ENCODE measurements at places on chromosomes 5 and 9.

- DNase-seq: no peak
These were observed 27.3 kb upstream of the TTC23L start for GRCh38 chr5:34811706-34812105.

DNA sequence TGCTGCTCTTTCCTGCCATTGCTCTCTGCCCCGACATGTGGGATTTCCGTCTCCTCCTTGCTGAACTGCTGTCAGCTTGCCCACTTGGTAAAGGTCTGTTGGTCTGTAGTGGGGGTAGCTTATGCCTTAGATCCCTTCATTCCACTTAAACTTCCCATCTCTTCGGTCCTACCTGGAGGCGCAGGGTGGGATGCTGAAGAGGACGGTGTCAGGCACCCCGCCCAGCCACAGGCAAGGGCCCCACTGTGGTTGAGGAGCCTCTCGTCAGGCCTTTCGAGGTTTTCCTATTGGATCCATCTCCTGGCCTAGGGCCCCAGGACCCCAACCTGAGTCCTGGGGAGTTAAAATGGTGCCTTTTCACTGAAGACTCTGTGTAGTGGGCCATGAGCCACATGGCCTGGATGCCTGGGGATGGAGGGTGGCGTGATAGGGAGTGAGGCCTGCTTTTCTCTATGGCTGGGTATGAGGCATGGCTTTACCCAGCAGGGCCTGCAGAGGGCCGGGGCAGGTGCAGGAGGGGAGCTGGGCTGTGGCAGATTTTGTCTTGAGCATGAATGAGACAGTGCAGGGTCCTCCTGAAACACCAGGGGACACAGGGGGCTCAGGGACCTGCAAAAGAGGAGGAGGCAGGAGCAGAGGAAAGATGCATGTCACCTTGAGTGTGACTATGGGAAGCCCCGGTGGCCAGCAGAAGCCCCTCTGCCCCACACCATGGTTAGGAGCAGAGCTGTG lies 25.8 kb upstream of the RNF130 start:
- no peak for DNase-seq

GRCh38 chr5:173047838-173048105 lies 8.4 kb upstream of the CREBRF start:
- no peak for DNase-seq

DNA sequence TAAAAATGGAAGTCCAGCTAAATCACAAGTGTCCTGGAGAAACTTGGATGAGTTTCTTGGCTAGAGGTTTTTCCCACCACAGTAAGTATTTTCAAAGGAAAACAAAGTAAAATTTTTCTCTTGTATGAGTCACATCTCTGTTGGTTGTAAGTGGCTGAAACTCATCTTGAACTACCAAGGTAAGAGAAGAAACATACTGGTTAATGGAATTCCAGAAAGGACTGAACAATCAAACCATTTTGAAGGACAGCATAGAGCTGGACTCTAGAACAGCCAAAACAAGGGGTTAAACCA lies 102.8 kb upstream of the CDKN2B start:
- DNase-seq: no peak

DNA sequence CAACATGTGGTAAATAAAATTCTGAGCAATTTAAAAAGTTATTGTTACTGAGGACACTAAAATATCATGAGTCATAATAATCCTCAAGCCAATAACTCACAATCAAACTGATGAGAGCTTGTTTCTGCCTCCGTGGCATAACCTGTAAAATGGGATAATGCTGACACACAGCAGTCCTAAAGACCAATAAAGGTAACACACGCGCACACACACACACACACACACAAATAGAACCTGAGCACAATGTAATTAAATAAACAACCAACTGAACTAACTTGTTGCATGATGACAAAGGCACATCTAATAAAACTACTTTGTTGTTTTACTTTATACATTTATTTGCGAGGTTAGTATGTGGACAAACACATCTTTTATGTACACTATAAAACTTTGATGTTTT lies 358.2 kb downstream of the BNC2 start:
- DNase-seq: no peak

DNA sequence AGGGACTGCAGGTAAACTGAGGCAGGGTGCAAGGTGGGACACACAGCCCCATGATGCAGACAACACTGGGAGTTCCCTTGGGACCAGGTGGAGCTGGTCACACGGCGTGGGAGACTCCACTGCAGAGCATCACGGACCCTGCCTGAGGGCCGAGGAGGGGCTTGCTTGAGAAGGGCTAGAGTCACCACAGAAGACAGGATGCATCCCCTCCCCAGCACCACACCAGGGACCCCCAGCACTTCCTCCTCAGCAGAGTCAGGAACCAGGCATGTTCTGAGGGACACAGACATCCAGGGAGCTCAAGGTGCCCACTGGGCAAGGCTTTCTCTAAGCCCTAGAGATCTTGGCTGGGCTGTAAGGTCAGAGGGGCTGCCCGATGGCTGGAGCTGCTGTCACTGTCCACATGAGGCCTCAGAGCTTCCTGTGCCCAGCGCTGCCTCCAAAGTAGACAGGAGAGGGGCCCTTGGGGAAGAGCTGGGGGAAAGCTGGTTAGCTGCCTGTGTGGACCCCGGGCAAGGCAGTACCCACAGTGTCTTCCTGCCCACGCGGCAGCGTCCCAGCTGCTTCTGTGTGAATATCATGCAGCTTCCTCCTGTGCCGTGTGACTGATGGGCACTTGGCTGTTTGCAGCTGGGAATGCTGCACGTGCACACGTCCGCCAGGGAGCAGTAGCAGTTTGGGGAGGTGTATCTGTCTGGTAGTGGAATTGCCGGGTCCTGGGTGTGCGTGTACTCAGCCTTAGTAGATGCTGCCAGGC lies 176.6 kb downstream of the CACNA1B start:
- DNase-seq: peak; percentile 6

- DNase-seq: no peak
These were observed 20.2 kb upstream of the EGFL7 start for GRCh38 chr9:136642439-136642921.

GRCh38 chr5:133682451-133682850 lies 70.1 kb upstream of the FSTL4 start:
- no peak for DNase-seq

DNA sequence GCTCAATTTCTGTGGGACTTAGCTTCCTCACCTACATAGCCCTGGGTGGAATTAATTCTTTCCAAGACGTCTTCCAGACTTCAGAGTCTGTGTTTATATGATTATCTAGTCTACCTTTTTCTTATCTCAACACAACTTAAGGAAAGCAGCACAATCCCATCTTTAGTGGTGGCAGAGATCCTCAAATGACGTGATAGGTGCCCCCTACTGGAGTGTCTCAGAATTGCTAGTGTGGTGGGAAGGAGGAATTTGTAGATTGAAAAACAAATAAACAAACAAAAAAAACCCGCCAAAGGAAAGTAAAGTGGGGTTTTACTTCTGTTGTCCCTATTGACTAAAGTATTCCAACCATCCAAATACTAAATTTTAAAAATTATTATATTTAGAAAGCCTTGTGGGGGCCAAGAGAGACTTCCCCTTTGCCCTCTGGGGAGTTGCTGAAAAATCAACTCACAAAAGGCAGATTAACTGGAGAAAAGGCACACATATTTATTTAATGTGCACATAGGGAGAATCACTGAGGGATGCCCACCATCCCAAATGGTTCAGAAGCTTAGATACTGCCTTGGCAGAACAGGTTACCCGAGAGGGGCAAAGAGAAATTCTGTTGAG lies 283.3 kb downstream of the TMEM167A start:
- DNase-seq: peak; percentile 67

DNA sequence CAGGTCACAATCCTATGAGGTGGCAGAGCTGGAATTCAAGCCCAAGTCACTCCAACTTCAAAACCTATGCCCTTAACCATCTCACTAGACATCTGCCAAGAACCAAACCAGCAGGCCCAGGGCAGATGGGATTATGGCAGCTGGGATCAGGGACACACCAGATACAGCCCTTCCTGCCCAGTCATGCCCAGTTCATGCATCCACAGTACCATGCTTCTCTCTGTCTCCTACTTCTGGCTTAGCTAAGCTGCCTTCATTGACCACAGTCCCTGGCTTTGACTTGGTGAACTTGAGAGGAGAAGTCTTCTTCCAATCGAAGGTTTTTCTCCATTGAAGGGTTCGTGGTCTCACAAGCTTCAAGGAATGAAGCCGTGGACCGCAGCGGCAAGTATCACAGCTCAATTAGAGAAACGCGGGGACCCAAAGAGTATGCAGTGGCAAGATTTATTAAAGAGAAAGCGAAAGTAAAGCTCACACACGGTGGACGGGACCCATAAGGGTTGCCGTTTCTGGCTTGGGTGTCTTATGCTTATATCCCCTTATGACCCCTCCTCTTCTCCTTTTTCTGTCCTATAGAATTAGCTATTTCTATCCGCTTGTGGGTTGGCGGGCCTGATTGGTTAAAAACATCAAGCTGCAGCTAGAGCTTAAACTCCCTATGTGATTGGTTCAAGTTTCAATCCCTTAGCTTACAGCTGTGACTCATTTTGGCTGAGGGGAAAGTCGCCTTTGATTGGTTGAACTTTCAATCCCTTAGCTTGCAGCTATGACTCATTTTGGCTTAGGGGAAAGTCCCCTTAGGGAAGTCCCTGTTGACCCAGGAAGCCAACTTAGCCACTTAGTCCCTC lies 101.2 kb downstream of the TRIM36 start:
- no peak for DNase-seq

- DNase-seq: no peak
These were observed 292.9 kb upstream of the MSX2 start for GRCh38 chr5:174431504-174431903.

GRCh38 chr5:14936588-14936987 lies 65.0 kb upstream of the ANKH start:
- DNase-seq: no peak

- no peak for DNase-seq
These were observed 39.9 kb upstream of the CPLX2 start for GRCh38 chr5:175831507-175831906.

- no peak for DNase-seq
These were observed 16.3 kb downstream of the KLF9 start for GRCh38 chr9:70398145-70398556.

DNA sequence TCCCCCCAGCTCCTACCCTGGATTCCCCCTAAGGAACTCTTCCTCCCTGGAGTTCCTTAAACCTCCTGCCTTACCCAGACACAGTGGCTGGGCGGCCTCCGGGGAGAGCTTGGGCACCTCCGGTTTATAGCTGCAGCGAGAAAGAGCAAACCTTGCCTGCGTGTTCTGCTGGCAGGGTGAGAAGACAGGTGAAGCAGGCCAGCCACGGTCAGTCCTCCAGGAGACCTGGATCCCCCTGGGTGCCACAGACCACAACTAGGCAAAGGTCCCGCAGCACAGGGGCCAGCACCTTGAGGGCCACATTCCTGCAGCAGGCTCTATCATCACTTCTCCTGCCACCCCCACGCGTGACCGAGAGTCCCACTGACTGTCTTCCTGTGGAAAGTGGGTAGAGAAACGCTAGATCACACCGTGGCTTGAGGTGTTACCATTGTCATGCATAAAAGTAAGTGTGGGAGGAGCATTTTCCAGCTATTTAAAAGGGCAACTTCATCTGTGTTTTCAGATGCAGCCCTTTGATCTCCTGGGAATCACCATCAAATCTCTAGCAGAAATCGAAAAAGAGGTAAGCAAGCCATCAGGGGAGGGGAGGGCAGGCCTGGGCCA lies 130.2 kb upstream of the LMX1B start:
- DNase-seq: no peak

- no peak for DNase-seq
These were observed 60.5 kb downstream of the TLE1 start for GRCh38 chr9:81628897-81629296.

GRCh38 chr5:132867046-132867451 lies 607 bp downstream of the UQCRQ start:
- DNase-seq: no peak

DNA sequence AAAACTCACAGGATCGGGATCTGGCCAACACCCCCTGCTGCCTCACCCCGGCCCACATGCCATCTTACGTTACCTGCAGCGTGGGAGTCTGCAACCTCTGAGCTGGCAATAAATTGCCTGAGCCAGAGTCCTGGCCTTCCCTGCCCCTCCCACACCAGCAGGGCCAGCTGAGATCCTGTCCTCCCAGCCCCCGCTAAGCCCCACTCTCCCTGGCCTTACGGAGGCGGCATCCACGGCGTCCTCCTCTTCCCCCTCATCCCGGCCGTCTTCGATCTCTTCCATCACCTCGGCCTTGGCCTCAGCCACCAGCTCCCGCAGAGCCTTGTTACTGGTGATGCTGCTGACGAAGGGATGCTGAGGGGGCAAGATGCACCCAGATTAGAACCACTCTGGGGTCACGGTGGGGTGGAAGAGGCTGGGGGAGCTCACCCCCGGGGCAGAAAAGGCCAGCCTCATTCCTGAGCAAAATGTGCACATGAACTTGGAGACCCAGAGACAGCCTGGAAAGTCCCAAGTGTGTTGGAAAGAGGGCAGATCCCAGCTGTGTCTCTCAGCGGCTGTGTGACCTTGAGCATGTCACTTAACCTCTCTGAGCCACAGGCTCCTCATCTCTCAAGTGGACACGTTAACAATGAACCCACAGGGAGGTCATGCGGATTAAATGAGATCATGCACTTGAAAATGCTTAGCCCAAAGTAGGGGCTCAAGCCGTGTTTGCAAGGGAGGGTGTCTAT lies 89.9 kb upstream of the FBXW11 start:
- DNase-seq: no peak

- no peak for DNase-seq
These were observed 82.1 kb upstream of the ALDH1A1 start for GRCh38 chr9:73034962-73035361.

- peak; percentile 82 for DNase-seq
These were observed 36.4 kb downstream of the GGTA1 start for GRCh38 chr9:121463026-121463807.

- peak; percentile 60 for DNase-seq
These were observed 14.1 kb downstream of the LCN10 start for GRCh38 chr9:136728548-136729123.

- DNase-seq: no peak
These were observed 179.3 kb upstream of the MVB12B start for GRCh38 chr9:126147186-126147935.

GRCh38 chr5:150519978-150520377 lies 12.0 kb downstream of the NDST1 start:
- DNase-seq: no peak

DNA sequence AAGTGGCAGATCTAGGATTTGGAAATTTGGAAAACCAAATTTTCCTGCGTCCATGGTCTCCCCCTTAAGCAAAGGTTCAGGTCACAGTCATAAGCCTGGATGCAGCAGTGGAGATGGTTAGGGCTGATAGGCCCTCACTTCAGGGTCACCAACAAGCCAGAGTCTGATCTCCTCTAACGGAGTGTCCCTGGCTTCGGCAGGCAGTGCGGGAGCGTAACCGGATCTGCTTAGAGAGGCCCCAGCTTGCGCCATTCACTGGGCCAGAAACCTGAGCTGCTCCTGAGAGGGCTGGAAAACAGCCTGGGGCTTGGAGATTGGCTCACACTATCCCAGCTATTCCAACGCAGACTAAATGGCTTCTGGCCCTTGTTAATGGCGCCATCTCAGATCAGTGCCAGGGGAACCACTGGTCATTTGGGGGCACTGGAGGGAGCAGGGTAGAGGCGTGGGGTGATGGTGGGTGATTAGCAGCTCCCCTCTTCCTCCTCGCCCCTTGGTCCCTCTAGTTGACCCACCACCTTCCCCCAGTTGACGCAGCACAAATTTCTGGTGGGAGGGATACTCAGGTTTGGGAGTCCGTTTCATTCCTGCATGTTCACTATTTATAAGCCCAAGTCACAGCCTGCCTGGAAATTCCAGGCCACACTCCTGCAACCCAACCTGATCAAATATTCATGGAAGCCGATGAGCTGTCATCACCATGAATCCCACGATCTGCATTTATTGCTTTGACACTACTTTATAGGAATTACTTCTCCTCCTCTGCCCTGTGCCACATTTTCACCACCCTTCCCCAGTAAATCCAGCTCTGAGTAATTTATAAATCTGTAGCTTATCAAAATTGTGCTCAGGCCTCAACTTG lies 134.6 kb upstream of the CPEB4 start:
- peak; percentile 73 for DNase-seq

- peak; percentile 61 for DNase-seq
These were observed 507 bp downstream of the CTNND2 start for GRCh38 chr5:11903614-11904264.

Data from WTC11 (cell line).